ENCODE measurements at places on chromosomes 12 and 14.
A peak's percentile ranks its signal among the peaks of the same experiment; 100 is the strongest.

DNA sequence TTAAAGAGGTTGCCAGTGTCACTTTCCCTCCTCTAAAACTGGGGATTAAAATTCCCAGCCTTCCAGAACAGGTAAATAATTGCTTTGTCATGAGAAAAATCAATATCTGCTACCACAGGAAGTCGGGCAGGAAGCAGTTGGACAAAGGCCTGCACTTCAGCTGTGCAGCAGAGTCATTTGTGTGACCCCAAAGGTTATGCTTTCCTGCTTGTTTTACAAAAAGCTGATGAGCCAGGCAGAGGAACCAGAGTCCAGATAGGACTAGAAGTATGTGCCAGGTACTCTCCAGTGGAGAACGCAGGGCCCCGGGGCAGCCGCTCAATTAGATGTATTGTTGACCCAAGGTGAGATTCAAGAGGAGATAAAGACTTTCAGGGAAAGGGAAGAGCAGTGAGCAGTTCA is 117.1 kb upstream of the FRMD6 start:
- DNase-seq, result no peak

- no peak for DNase-seq
Measured at GRCh38 chr12:116540622-116541152, 18.5 kb upstream of the MAP1LC3B2 start.

DNA sequence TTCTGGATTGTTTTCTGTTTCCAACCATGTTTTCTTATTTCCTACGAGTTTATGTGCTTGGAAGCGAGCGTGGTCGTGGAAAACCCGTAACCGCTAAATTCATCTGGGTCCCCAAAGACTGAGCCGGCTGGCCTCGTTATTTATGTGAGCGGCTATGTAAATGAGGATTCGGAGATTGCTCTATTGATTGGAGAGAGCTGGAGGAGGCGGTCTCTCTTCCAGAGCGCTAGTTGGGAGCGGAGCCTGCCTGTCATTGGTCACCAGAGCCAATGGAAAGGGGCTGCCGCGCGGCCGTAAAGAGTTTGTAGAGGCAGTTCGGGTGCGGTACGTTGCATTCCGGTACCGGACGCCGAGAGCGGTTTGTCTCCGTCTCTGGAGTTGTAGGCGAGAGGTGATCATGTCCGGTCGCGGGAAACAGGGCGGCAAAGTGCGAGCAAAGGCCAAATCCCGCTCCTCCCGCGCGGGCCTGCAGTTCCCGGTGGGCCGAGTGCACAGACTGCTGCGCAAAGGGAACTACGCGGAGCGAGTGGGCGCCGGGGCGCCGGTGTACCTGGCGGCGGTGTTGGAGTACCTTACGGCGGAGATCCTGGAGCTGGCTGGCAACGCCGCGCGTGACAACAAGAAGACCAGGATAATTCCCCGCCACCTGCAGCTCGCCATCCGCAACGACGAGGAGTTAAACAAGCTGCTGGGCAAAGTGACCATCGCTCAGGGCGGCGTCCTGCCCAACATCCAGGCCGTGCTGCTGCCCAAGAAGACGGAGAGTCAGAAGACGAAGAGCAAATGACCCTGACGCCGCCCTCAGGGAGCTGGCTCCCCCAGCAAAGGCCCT is 29.0 kb downstream of the WBP11 start:
- peak; percentile 67 for DNase-seq

GRCh38 chr12:51593539-51593938 is 2.5 kb downstream of the SCN8A start:
- DNase-seq, result no peak
